ENCODE measurements at places on chromosomes 3 and 15.

DNA sequence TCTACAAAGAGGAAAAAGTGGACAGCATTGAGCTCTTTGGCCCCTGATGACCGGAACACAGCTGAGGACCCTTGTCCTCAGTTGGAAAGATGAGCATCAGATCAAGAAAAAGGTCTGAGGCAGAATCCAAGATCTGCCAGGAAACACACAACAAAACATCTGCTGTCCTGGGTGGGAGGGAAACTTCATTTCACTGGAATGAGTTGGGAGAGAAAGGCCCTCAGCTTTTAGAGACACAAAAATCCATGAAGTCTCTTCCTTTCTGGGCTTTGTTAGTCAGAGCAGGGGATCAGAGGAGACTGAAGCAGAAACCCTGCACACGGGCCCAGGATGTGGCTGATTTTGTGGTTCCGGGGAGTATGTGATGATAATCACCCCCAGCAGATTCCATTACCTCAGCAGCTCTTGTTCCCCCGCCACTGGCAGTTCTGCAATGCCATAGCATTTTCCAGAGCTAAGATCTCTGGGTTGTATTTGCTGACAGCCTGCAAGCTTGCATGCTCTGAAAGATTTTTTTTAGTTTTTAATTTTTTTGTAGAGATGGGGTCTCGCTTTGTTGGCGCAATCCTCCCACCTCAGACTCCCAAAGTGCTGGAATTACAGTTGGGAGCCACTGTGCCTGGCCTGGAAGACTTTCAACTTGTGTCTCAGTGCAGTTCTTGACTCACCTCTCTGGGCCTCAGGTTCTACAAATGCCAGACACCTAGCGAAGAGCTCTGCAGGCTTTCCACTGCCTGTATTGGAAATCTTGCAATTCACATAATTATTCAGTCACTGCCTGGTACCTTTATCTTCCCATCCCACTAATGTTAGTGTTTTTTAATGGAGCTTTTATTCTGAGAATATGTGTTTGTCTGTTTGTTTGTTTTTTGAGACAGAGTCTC, 5.8 kb upstream of the TATDN2 start:
- peak; percentile 82 for DNase-seq

DNA sequence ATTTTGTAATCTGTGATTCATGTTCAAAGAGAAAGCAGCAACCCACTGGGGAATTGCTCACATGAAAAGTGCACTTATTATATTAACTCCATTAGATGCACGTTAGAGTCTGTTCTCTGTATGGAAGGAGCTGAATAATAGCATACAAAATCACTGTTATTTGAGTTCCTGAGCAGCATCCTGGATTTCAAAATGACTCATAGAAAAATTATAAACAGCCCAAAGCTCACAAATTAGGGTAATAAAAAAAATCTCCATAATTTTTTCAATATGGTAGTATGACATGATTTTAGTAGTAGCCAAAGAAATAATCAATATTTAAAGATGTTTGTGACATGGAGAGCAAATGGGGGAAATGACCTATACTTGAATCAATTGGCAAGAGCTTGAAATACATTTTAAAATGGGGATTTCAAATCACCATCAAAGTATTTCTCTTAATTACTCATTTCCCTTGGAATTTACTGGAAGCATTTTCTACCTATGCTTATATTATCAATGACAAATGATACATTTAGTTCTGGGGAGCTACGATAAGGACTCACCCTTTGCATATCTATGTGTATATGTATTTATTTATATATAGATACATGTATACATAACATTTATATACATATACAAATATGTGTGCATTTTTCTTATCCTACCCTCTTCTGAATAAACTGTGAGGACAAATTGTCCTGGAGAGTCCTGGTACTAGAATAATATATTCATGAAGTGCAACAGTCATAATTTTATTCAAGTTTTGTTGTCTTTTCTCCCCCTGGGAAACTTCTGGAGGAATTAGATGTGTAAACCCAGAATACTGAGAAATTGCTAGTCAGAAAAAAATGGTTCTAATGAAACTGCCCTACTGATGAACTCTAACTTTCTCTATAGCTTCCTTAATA, 116.3 kb downstream of the RPL22L1 start:
- DNase-seq: no peak

DNA sequence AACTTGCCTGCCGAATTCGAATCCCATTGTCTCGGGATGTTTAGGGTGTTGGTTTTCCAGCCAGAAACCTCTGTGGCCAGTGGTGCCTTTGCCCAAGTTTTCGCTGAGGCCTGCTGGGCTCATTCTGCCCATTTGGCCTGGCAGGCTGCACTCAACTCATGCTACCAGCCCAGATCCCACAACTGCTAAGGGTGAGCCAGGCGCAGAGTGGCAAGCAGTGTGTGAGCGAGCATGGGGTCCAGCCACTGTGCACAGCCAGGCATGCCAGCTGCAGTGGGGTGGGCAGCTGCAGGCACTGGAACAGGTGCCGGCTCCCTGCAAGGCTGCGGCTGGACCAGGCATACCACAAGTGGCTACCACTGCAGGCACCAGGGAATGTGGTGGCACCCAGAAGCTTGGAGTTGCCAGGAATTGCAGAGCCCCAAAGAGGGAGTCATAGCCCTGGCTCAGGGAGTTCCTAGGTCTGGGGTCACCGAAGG, 151.4 kb upstream of the P2RY1 start:
- no peak for DNase-seq

DNA sequence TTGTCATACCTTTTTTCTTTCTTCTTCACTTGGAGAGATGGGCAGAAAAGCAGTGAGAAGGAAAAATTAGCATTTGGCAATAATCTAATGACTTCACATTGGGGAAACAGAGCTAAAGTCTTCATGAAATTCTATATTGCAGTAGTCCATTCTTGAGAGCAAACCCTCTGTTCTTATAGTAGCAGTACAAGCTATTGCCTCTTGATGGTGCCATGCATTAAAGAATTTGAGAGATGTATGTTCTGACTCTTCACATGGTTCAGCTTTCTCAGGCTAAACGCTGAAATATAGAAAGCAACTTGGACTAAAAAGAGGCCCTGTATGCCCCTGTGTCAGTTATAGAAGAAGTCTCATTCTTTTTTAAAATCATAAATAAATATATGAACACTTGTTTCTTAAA, 36.0 kb downstream of the PHLDB2 start:
- no peak for DNase-seq

DNA sequence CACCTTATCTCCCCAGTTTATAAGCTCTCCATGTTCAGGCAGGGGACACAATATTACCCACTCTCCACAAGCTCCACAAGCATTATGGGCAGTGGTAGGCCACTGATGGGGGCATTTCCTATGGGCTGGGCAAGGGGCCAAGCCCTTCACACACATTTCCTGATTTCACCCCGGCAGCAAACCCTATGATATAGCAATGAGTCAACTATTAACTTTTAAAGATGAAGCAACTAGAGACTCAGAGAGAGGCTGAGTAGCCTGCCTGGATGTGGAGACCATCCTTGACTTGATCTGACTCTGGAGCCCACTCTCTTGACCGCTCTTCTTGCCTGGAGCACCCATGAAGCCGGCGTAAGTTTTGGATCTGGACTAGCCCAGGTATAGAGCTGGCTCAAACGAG, 27.4 kb downstream of the FOXL2NB start:
- DNase-seq: no peak

DNA sequence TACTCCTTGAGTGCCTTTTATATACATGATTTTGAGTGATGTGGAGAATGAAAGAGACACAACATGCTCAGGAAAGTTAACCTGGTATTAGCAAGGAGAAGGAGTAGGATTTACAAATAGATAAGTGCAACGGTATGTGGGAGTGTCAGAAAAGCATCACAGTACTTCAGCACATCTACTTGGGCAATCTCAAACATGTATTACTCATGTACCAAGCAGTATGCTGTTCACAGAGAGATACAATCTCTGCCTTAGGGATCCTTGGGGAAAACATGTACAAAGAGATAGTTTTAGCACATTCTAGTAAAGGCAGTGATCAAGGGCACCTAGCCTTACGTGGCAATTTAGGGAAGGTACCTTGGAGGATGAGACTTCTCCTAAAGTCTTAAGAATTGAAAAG, 146.5 kb downstream of the FILIP1L start:
- DNase-seq: no peak

DNA sequence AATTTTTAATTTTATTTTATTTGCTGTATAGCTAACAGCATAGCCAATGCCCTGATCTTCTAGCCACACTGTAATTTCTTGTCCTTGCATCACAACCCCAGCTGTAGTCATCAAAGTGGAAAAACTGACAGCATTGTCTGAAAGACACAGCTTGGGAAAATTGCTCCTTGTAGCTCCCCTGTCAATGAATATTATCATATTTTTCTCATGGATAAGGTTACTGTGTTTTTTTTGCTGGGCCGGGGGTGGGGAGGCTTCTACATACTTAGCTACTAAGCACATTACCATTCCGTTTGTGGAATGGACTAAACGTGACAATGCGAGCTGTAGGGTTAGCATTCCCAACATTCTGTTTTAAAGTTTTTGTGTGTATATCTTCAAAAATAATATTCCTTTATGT, 381.3 kb downstream of the TIGIT start:
- no peak for DNase-seq

DNA sequence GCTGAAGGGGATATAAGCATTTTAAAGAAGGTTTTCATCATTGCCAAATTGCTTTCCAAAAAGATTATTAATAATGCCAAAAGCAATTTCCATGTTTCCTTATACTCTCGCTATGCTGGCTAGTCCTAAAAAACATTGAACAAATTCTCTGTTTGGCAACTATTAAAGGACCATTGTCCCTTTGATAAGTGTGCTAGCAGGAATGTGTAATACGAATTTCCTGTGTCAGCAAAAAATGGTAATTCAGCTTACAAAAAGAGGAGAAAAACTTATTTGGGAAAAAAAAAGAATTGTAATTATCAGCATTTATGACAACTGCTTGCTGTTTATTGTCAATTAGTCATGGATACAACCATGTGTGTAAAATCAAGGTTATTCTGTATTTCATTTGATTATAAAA, 138.6 kb downstream of the TBL1XR1 start:
- no peak for DNase-seq

Data from CD4-positive, alpha-beta T cell treated with Interleukin-6 at 100 ng/mL for 8 hours (primary cell).